Choroid plexus epithelial cell (primary cell): ENCODE measurements at places on chromosomes 6 and 20.
A peak's percentile ranks its signal among the peaks of the same experiment; 100 is the strongest.

DNA sequence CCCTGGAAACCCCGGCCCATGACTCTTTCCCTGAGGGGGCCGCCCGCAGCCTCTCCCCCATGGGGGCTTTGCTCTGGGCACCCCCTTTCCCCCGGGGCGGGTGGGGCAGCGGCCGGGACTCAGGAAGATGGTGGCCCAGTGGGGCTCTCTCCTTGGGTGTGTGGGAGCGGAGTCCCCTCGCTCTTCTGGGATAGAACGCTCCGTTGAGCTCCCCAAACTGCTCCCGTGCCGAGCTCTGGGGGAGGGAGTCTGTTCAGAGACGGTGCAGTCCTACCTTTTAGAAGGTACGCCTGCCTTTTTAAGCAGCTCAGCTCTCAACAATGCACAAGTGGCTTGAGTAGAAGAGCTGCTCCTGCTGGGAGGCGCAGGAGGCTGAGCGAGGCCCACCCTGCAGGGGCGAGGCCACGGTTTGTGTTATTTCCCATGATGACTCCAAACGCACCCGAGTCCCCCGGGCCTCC is 21.7 kb upstream of the BHLHE23 start:
- no peak for DNase-seq

DNA sequence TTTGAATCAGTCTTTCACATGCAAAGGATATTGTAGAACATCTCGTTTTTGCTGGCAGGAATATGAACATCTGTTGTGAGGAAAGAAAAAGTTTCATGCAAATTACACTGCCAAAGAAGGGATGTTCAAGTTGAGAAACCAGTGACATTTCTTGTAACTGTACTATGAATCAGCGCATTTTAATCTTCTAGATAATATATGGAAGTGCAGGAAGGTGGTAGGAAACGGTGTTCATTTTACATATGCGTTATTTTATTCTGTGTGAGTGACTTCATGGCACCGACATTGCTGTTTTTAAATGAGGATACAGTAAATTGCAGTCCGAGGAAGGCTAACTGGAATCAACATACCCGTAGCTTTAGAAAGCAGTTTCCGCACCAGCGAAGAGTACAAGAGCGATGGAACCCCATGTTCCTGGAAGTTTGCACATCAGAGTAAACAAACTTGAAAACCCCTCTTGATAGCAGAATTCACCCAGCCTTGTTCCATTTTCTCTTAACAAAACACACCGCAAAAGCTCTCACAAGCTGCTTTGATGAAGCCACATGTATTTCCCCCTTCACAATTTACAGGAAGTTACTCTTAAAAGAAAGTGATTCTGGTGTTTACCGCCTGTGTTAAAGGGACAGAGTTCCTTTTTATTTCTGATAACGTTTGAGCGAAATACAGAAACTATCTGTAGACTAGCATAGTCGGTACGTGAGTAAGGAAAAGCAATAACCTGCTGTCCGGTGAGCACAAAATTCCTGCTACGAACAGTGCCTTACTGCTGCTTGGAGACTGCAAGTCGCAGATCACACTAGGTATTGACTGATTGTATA is 11.5 kb downstream of the PRDM1 start:
- DNase-seq = peak; percentile 76

- peak; percentile 47 for DNase-seq
Observed at GRCh38 chr6:81751388-81752083, 945 bp downstream of the TENT5A start.

- DNase-seq = peak; percentile 87
Observed at GRCh38 chr20:20860078-20860806, 147.8 kb upstream of the RALGAPA2 start.

DNA sequence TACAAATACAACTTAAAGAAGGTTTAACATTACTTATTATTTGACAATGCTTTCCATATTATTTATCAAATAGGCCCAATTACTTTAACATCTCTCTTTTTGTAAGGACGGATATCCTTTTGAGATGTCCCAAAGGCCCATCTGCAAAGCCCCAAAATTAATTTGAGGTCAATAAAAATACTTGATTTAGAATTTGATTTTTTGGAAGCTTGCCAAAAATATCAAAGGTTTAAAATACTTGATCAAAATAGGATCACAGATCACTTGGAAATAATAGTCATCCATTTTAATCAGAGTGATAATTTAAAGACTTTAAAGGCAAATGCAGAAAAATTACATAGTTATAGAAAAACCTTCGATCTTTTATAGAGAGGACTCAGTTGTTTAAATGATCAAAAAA is 8.1 kb downstream of the C6orf58 start:
- no peak for DNase-seq

DNA sequence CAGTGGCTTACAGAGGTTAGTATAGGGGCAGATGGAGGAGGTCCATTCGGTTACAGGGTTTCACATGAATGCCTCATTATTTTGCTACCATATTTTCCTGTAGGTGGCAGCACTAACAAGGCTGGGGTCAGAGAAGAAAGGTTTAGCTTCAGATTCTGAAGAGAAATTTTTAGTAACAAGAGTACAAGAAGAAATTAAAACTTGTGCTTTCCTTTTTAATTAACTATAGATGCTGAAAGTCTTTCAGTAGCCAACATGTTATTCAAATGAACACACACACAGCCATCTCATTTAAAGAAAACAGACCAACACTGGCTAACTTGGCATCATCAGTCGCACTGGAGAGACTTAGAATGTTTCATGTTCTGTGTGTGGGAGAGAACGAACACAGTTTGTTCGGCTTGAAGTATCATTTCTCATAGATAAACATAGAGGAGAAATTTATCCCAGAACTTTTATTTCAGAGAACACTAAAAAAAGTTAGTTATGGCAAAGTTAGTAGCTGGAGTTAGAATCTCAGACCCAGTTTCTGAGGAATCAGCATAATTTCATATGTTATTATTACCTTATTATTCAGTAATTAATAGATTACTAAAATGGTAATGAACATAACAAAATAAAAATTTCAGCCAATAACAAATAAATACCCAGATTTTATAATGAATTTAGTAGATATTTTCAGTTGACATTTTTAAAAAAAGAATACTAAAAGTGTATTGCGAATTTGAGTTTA is 314.0 kb upstream of the RSPO3 start:
- DNase-seq = peak; percentile 80

DNA sequence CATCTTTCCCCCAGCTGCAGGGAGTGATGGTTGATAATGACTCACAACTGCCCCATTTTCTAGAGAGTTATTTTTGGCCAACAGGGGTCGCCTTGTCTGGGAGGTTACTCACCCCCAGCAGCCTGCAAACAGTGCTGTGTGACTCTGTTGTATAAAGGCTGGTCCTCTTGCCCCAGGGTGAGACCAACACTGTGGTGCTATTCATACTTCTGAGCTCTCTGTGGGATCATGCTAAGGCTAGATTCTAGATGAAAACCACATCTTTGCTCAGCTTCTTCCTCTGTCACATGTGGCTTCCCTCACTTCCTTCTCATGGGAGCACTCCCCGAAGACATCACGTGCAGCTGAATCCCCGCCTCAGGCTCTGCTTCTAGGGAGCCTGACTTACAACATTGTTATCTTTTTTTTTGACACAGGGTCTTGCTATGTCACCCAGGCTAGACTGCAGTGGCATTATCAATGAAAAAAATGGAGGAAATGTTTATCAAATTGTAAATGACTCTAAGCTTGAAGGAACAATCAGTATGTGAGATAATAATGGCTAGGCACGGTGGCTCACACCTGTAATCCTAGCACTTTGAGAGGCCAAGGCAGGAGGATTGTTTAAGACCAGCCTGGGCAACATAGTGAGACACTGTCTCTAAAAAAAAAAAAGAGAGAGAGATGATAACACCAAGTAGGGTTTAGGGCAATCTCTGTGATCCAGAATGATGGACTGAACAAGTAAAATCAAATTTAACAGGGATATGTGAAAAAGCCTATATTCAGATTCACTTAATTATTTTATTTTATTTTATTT is 55.7 kb upstream of the SLC23A2 start:
- DNase-seq = peak; percentile 43

- peak; percentile 83 for DNase-seq
Observed at GRCh38 chr6:125363039-125363823, 61.5 kb upstream of the HDDC2 start.

DNA sequence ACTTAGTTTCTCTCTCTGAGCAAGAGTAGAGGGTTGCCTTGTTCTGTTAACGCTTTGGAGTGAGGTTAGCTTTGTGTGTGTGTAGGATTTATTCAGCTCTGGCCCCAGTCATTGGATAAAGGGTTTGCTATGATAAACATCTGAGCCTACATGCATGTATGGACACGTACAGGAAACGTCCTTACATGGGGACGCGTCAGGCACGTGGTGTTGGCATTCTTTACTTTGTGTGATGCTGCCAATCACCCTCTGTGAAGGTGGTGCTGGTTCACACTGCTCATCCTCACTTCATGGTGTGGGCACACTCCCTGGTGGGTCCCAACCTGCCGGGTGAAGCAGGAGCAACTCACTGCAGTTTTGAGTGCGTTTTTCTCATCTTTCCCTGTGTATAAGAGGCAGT is 53.4 kb upstream of the CD93 start:
- DNase-seq = no peak

DNA sequence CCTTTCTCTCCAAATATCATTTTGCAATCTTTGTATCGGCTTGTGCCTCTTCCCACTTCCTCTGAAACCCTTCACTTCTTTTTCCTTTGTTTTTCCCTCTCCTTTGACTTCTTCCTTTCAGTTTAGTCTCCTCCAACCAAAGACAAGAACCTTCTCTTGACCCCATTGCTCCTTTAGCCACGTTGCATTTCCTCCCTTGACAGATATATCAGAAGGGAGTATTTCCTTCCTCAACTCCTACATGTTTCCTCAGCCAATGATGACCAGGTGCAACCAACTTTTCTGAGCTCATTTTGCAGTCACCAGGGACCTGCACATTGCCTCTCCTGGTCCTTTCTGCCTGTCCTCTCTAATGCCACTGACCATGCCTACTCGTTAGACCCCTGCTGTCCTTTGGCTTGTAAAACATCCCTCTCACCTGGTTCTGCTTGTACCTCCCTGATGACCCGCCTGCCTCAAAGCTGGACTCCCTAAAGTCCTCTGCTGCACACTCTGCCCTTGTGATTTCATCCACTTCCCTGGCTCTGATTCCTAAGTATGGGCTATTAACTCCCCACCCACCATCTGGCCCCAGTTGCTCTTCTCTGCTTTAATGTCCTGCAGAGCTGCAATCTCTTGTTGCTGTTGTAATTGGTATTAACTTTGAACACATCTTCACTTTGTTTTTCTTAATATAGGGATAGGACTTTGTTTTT is 27.4 kb downstream of the SLC22A16 start:
- no peak for DNase-seq

GRCh38 chr20:23344336-23344735 is 6.3 kb upstream of the NXT1 start:
- no peak for DNase-seq

DNA sequence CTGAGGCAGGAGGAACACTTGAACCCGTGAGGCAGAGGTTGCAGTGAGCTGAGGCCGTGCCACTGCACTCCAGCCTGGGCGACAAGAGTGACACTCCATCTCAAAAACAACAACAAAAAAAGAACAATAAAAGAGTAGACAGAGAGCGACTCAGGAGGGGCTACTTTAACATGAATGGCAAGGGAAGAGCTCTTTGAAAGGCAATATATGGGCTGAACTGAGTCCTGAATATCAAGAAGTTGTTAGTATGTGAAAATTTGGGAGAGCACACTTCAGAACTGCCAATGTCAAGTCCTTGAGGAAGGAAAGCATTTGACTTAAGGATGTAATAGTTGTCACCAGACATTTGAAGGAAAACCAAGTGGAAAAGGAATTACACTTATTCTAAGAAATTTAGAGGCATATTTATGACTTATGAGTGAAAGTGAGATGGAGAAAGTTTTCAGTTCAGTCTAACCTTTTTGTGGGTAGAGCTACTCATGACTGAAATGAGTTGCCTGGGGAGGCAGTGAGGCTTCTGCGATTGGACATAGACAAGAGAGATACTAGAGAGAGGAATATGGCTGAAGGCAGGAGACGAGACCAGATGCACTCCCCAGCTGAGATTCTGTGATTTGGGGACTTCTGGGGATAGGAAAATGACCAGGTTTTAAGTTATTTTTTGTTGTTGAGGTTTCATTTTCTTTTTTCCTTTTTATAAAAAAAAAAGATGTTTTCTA is 48.6 kb upstream of the SLC16A10 start:
- no peak for DNase-seq

- DNase-seq = peak; percentile 79
Observed at GRCh38 chr20:34522969-34523871, 7.0 kb downstream of the DYNLRB1 start.

GRCh38 chr6:121205569-121205968 is 128.7 kb downstream of the TBC1D32 start:
- no peak for DNase-seq

GRCh38 chr6:131175564-131175963 is 40.3 kb downstream of the AKAP7 start:
- DNase-seq = peak; percentile 19

DNA sequence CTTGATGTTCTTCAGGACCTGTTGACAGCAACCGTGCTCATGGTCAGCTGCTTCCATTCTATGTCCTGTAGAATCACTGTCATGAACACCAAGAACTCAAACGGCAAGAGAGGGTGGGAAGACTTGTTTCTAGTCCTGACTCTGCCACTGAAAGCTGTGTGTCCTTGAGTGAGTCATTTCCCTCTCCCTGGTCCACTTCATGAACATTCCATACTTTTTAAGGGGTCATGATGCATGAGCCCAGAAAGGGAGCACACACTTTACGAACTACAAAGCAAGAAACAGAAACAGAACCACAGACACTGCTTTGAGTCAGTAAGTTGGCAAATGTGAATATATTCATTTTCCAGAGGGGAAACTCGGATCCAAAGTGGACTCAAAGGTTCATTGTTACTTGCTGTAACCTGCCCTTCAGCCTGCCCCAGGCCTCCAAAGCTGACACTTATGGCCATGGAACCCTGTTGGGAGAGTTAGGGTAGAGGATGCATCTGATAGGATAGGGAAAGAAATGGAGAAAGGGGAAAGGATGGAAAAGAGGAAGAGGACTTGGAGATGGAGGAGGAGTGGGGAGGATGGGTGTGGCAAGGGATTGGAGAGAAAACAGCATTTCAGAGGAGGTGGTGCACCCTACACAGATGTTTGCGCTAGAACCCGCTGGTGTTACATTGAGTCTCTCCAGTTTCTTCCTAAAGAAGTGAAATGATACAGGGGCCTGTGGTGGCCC is 129.8 kb downstream of the FOXO3 start:
- DNase-seq = peak; percentile 49

GRCh38 chr20:38139977-38140753 is 24.9 kb downstream of the TGM2 start:
- peak; percentile 77 for DNase-seq

DNA sequence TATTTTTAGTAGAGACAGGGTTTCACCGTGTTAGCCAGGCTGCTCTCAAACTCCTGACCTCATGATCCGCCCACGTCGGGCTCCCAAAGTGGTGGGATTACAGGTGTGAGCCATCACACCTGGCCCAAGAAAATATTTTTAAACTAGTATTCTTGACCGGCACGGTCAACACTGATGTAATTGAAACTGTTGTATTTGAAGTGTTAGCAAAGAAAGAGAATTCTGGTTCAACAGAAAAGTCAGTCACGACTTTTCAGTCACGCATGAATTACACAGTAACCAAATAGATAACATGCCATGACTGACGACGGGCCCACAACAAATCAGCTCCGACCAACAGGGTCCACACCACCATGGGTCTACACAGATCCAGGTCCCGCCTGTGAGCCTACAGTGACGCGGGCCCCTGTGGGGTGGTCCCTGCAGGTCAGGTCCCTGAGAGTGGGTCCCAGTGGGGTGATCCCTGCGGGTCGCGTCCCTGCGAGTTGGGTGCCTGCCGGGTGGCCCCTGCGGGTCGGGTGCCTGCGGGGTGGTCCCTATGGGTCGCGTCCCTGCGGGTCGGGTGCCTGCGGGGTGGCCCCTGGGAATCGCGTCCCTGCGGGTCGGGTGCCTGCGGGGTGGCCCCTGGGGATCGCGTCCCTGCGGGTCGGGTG is 1.0 kb downstream of the GMEB2 start:
- DNase-seq = peak; percentile 46

- peak; percentile 48 for DNase-seq
Observed at GRCh38 chr20:48760403-48760983, 67.3 kb downstream of the PREX1 start.
